ENCODE measurements at places on chromosomes 7 and 10.

DNA sequence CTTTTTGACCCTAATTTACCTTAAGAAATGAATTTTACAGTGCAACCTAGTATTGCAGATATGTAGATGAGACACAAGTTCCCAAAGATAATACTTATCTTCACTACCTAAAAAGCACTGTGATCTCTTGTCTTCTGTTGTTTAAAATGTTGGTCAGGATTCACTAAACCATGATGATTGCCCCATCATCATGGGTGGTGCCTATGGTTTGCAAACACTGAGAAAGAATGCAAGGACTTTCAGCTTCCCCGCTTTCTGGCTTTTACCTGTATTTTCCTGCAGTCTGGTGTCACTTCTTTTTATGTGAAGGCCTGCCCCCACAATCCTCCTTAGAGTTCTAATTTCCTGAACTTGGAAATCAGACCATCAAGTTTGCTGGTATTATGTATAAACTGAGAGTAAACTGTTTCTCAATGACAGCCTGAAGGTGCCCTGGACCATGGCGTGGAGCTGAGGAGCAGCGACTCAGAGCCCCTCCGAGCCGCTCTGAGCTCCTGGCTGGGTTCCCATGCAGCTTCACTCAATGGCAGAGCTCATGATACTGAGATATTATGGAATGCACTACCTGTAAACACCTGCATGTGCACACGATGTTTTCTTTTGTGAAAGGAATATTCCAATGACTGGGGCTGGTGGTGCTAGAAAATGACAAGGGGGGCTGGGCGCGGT is 118.4 kb upstream of the EFCAB10 start:
- no peak for DNase-seq

GRCh38 chr10:48800007-48800675 is 115.5 kb downstream of the WDFY4 start:
- no peak for DNase-seq

GRCh38 chr7:150923196-150923595 is 54.9 kb downstream of the KCNH2 start:
- no peak for DNase-seq

GRCh38 chr7:1260244-1260635 is 27.6 kb downstream of the UNCX start:
- no peak for DNase-seq

GRCh38 chr10:661597-662222 is 27.8 kb downstream of the DIP2C start:
- DNase-seq = no peak

GRCh38 chr7:1544896-1545416 is 11.0 kb downstream of the TMEM184A start:
- no peak for DNase-seq

DNA sequence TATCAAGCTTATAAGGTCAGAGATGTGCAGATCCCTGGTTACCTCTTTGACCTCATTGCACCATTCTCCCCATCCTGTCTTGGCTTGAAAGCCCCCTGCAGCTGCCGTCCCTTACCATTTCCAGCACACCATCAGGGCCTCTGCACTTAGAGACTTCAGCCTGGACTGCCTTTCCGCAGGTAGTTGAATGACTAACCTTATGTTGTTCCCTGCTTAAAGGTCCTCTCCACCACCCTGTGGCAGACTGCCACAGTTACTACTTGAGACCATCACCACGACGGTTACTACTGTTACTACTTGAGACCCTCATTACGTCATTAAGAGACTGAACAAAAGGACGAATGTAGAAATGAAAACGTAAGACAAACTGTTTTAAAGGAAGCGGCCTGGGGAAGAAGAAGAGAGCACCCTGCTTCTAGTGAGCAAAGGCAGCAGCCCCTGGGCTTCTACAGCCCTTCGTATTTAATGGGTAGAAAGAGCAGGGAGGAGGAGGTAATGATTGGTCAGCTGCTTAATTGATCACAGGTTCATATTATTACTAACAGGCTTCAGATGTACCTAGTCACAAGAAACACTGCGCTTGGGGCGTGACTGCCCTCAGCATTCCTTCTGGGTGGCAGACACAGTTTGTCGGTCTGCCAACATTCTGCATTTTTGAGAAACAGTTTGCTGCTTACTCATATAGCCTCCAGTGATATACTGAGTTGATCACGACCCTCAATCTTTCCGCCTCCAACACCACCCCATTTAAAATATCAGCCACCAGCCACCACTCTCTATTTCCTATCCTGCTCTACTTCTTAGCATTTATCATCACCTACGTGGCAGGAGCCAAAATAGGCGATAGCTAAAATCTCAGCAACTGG is 74.1 kb upstream of the PARD3 start:
- DNase-seq = peak; percentile 79

- DNase-seq = peak; percentile 28
Observed at GRCh38 chr10:132572545-132572937, 35.0 kb downstream of the INPP5A start.

DNA sequence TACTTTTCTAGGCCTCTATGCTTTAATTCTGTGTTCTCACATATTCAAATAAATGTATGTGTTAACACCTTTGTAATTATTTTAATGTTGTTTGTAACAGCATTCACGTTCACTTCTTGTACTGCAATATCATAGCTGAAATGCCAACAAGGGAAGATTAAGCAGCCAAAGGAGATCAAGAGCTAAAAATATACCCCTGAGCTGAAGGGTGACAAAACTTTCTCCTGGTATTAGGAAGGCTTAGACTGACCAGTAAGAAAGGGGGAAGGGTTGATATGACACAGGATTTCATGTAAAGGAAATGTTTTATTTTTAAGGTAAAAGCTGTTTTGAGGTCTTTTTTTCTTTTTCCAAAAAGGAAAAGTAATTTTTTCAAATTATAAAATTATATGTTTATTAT is 40.4 kb upstream of the VDAC2 start:
- DNase-seq = no peak

DNA sequence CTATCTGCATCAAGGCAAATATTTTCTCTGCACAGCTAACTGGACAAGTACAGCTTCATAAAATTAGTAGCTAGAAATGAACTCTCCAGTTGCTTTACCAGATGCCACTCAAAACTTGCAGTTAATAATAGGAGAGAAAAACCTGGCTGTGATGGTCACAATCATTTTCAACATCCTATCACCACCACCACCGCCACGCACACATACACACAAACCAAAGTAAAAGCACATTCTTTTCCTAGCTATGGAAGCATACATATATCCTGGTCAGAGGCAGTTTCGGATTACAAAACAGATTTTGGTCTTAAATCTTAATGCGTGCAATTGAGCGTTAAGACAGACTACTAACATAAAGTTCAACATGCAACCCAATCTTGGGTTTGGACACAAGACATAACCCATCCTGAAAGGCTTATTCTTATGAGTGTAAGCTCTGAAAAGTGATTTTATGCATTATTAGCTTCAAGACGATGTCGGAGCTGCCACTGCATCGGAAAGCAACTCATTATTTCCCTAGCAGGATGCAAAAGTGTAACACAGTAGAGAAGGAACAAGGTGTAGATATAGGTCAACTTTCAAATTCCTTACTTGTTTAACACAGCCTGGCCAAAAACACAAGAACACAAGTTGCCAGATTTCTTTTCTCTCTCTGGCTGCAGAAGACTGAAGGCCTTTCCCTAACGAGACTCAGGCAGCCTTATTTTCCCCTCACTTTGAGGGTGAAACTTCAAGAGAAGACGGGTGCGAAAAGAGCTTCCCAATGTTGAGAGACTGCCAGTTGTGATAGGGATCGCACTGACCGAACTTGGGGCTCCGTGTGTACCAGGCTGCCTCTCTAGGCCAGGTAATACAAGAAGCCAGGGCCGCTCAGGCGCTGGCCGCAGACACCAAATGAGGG is 1.2 kb downstream of the CACUL1 start:
- DNase-seq = peak; percentile 51

DNA sequence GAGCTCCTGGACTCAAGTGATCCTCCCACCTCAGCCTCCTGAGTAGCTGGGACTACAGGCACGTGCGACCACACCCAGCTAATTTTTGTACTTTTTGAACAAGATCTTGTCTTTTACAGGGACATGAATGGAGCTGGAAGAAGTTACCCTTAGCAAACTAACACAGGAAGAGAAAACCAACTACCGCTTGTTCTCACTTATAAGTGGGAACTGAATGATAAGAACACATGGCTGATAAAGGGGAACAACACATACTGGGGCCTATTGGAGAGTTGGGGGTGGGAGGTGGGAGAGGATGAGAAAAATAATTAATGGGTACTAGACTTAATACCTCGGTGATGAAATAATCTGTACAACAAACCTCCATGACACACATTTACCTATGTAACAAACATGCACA is 70.9 kb upstream of the INHBA start:
- no peak for DNase-seq

GRCh38 chr7:157401567-157402387 is 65.0 kb downstream of the DNAJB6 start:
- DNase-seq = no peak

GRCh38 chr7:8433477-8434289 is at the start of gene NXPH1:
TSS of gene NXPH1 (plus strand) at chr7:8433609.
- no peak for DNase-seq

DNA sequence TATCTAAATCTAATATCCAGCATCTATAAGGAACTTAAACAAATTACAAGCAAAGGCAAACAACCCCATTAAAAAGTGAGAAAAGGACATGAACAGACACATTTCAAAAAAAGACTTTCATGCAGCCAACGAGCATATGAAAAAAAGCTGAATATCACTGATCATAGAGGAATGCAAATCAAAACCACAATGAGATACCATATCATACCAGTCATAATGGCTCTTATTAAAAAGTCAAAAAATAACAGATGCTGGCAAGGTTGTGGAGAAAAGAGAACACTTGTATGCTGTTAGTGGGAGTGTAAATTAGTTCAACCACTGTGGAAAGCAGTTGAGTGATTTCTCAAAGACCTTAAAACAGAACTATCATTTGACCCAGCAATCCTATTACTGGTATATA is 334.4 kb upstream of the CACNA2D1 start:
- DNase-seq = peak; percentile 53

GRCh38 chr10:11881477-11882417 is 58.6 kb downstream of the PROSER2 start:
- no peak for DNase-seq

DNA sequence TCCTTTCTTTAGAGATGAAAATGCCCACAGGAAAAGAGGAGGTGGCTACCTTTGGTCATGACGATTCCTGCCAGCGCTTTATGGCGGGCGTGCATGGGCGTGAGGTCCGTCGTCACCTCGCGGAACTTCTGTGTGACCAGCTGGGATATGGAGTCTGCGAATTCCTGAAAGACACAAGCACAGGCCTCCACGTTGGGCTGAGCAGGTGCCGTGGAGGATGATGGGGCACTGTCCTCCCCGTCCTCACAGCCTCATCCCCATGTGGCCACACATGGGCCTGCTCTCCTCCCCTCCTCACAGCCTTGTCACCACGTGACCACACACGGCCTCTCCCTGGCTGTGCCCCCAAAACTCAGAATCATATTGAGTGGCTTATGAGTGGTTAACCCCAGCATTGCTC is 214.7 kb downstream of the WDR37 start:
- no peak for DNase-seq

DNA sequence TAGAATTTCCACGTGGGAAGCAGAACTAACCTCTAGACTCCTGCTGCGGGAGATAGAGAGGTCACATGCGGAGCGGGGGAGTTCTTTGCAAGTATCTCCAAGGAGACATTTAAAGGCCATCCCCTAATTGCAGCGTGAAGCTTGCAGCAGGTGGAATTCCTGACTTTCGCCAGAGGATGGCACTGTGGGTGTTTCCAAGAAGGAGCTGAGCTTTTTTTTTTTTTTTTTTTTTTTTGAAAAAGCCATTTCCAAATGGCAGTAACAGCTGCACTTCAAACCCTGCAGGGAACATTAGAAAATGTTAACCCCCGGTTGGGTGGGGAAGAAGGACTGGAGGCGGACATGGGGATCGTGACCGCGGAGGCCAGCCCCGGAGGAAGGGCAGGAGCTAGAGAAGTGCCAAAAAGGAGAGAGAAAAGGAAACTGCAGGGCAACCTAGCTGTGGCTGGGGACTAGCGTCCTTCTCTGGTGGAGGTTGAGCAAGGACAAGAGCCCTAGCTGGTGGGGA is 487.7 kb downstream of the TYW1 start:
- DNase-seq = peak; percentile 86

DNA sequence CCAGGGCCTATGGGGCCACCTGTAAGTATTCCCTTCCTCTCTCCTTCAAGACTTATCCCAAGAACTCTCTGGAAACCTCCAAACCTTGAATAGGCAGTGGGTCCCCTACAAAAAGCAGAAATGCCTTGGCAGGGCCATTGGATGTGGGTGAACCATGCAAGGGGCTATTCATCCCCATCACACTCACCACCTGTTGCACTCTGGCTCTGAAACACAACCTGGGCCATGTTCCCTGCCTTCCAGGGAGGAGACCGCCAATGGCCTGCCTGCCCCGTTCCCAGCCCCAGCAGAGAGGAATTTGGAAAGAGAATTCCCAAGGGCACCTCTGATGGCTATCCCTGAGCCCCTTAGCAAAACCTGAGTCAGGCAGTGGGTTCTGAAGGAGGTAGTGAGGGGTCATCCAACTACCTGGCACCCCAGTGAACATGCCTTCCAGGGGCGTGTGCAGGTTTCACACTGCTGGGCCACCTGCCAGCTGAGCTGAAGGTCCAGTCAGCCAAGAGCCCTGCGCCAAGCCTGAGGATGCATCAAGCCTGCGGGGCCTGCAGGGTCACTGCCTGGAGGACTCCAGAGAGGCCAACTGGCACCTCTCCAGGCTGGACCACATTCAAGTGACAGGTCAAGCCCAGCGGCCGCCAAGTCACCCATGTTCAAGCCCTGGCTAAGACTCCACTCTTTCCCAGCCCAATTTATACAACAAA is 101.3 kb downstream of the COL13A1 start:
- no peak for DNase-seq

DNA sequence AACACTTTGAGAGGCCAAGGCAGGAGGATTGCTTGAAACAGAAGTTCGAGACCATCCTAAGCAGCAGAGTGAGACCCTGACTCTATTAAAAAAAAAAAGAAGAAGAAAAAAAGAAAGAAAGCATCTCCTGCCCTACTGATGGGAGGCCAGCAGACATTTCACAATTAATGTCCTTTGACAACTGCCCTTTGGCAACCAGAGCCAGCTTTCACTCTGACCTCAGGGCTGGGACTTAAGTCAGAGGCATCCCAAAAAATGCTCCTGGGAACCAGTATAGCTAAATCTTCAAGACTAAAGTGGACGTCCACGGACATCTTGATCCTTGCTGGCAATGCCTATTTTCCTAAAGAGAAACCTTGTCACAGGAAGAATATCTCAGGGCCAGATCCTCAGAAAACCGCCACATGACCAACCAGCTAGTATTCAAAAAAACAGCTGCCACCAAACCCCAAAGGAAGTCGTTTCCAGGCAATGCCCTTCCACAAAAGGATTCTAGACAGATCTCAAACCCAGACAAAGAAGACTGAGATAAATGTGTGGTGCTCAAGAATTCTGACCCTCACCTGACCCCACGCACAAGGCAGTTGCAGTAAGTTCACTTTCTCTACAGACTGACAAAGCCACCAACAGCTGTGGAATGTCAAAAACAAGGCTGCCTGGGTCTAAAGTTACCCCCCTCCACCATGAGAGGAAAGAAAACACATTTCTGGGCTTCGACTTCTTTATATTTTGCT is 18.4 kb downstream of the GFRA1 start:
- DNase-seq = no peak

- peak; percentile 42 for DNase-seq
Observed at GRCh38 chr7:22666732-22667131, 60.3 kb upstream of the IL6 start.
